ENCODE measurements at places on chromosomes 5 and 9. TPM values are rescaled to one million over a fixed set of nuclear protein-coding genes. Genes with fewer than 3 reads are reported as not detected.

HACD4 gene
- total RNA-seq, result 2.1 TPM

TRPM3 gene
- total RNA-seq, result 1.6 TPM

TAF11L11 gene
- total RNA-seq, result not detected

IL5 gene
- not detected for total RNA-seq

ANKRD33B gene
- 2.6 TPM for total RNA-seq

SLC26A2 gene
- total RNA-seq, result 14.6 TPM

IFNA2 gene
- total RNA-seq, result not detected

NTNG2 gene
- under 0.01 TPM for total RNA-seq

OR1J2 gene
- total RNA-seq, result not detected

TMEM232 gene
- total RNA-seq, result 1.6 TPM

SLC34A1 gene
- total RNA-seq, result not detected

ZNF354C gene
- 11.0 TPM for total RNA-seq

SFXN1 gene
- 15.7 TPM for total RNA-seq

PCDHB11 gene
- total RNA-seq, result 4.2 TPM

OBP2B gene
- not detected for total RNA-seq

QRFP gene
- not detected for total RNA-seq

BTNL3 gene
- not detected for total RNA-seq

CCL28 gene
- total RNA-seq, result 0.52 TPM

CBY3 gene
- not detected for total RNA-seq

PDE8B gene
- 1.0 TPM for total RNA-seq

ZBTB34 gene
- total RNA-seq, result 17.2 TPM

ZNF189 gene
- 28.7 TPM for total RNA-seq

CLIC3 gene
- not detected for total RNA-seq

PCDHGA8 gene
- total RNA-seq, result 3.7 TPM

INSL4 gene
- total RNA-seq, result not detected

HMGCR gene
- total RNA-seq, result 55.8 TPM

PPIC gene
- total RNA-seq, result 13.6 TPM

HTR4 gene
- not detected for total RNA-seq

CCDC183 gene
- 1.0 TPM for total RNA-seq

TAF1L gene
- not detected for total RNA-seq

EQTN gene
- total RNA-seq, result not detected

GRXCR2 gene
- not detected for total RNA-seq

ISCA1 gene
- total RNA-seq, result 30.3 TPM

NSMF gene
- 4.2 TPM for total RNA-seq

MARVELD2 gene
- 0.52 TPM for total RNA-seq

TNFSF15 gene
- total RNA-seq, result 0.52 TPM

MYORG gene
- 4.2 TPM for total RNA-seq

SNCAIP gene
- total RNA-seq, result 6.8 TPM

ACOT12 gene
- total RNA-seq, result 0.52 TPM

PCDHGA9 gene
- total RNA-seq, result 4.7 TPM

PRR7 gene
- 0.52 TPM for total RNA-seq
